ENCODE measurements at places on chromosomes 4 and X. TPM values are rescaled to one million over a fixed set of nuclear protein-coding genes. Genes with fewer than 3 reads are reported as not detected.

The VCX gene
- total RNA-seq = not detected

The TEC gene
- total RNA-seq = 2.9 TPM

The RAB39B gene
- 4.2 TPM for total RNA-seq

The TMSB15A gene
- 6.1 TPM for total RNA-seq

The LINC00632 gene
- total RNA-seq = 20.5 TPM

The SLITRK4 gene
- total RNA-seq = 0.66 TPM

The PAGE1 gene
- total RNA-seq = not detected

GRCh38 chrX:2928191-2928582 lies 952 bp downstream of the ARSD start:
- H3K4me3 ChIP-seq = peak overlapping the region; percentile 55
- no peaks in the 10 kb centered on the region for H3K27me3 ChIP-seq
- H3K4me1 ChIP-seq = no peaks in the 10 kb centered on the region
- peak; percentile 1 for DNase-seq

DNA sequence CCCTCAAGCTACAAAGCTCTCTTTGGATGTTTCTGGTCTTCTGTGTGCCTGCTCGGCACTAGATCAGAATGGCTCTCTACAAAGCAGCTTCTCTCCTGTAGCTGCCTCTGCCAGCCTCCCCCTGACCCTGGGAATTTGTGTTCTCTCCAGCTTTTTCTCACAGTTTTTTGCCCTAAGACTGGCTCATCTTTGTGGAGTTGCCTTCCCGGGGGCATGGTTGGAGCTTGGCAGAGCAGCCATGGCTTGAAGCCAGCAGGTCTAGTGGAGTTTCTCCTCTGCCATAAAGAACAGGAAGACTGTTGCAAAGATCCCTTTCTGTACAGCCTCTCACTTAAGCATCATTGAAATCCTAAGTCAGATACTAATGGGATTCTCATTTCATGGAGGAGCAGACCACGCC lies 163.3 kb upstream of the MAMLD1 start:
- H3K27me3 ChIP-seq = no peaks in the 10 kb centered on the region
- H3K4me1 ChIP-seq = no peaks in the 10 kb centered on the region
- no peak for DNase-seq
- H3K36me3 ChIP-seq = no peaks in the 10 kb centered on the region
- no peak overlapping the region for H3K27ac ChIP-seq

DNA sequence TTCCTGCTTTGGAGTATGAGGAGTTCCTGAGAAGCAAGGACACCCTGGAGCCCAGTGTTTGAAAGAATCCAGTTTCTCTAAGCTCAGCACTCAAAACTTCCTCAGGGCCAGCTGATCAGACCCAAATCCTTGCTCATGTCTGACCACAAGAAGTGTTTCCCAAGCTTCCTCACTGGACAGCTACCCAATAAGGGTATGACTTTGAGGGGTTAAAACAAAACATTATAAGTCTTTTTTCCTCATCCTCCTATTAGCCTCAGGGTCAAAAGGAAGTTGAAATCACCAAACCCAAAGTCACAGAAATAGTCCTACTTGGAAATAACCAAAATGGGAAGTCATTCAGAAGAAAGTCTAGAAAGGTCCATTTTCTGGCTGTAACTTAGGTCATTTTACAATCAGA lies 13.7 kb downstream of the ZBTB33 start:
- H3K27me3 ChIP-seq = no peaks in the 10 kb centered on the region
- DNase-seq = no peak
- H3K4me1 ChIP-seq = no peaks in the 10 kb centered on the region
- no peaks in the 10 kb centered on the region for H3K36me3 ChIP-seq
- H3K27ac ChIP-seq = no peak overlapping the region
- H3K4me3 ChIP-seq = no peak overlapping the region

GRCh38 chrX:108001218-108001814 lies 19.1 kb upstream of the TEX13B start:
- H3K27ac ChIP-seq = no peak overlapping the region
- no peak overlapping the region for H3K4me3 ChIP-seq
- no peaks in the 10 kb centered on the region for H3K4me1 ChIP-seq
- no peak for DNase-seq

DNA sequence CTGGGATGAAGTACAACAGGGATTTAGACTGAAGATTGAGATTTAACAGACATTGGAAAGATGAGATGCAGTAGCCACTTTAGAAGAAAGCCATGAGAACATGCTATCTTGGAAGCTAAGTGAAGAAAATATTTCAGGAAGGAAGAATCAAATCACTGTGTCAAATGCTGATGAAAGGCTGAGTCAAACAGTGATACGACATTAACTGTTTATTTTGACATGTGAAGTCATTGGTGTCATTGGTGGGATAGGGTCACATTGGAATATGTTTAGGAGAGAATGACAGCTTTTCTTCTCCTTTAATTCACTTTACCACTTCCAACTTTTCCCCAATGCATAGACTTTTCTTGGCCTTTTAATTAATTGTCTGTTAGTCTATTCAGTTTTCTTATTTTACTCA lies 653.0 kb upstream of the BOD1L1 start:
- H3K36me3 ChIP-seq = no peaks in the 10 kb centered on the region
- DNase-seq = no peak
- no peaks in the 10 kb centered on the region for H3K4me1 ChIP-seq
- H3K27me3 ChIP-seq = no peaks in the 10 kb centered on the region
- H3K4me3 ChIP-seq = no peak overlapping the region

GRCh38 chr4:182250446-182250845 lies 7.2 kb downstream of the TENM3 start:
- no peaks in the 10 kb centered on the region for H3K27me3 ChIP-seq
- no peak for DNase-seq
- no peaks in the 10 kb centered on the region for H3K4me1 ChIP-seq

- H3K4me1 ChIP-seq = no peaks in the 10 kb centered on the region
- no peak overlapping the region for H3K27ac ChIP-seq
- H3K4me3 ChIP-seq = no peak overlapping the region
- no peaks in the 10 kb centered on the region for H3K36me3 ChIP-seq
- DNase-seq = no peak
- no peaks in the 10 kb centered on the region for H3K27me3 ChIP-seq
Observed at GRCh38 chrX:111624169-111624568, 56.8 kb upstream of the ALG13 start.

GRCh38 chr4:118077767-118078105 lies 43.5 kb downstream of the NDST3 start:
- H3K27ac ChIP-seq = no peak overlapping the region
- H3K4me3 ChIP-seq = no peak overlapping the region
- H3K36me3 ChIP-seq = no peaks in the 10 kb centered on the region

DNA sequence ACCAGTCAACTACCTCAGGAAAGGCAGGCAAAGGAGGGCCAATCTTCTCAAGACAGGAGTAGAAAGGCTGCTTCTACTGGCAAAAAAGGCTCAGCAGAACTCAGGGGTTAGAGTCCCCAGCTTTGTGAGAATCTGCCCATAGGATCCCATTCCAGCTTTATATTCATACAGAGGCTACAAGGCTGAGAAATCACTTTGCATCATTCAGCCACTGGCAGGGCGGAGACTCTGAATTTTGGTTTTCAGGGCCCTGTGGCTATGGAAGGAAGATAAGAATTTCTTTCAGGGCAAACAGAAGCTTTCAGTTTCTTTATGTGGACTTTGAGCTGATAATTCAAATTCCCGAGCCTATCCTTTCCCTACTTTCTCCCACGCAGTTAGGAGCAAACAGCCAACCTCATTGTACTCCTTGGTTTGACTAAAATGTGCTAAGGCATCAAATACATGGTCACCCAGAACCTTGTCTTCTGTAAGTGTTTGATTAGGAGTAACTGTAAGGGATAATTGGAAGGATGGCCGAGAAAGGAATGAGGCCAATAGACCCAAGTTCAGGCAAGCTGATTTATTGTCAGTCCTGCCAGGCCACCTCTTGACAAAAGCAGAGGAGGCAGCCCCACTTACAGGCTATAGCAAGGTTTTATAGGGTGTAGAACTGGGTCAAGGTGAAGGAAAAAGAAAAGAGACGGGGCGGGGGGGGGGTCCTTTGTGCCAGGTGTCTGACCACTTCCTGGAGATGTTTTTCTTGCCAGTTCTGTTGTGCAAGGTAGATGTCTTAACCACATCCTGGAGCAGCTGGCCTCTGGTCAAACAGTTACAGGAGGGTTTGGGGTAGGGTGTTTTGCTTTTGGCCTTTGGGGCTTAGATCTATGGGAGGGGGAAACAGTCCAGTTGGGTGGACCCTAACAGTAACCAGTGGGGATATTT lies 165.3 kb upstream of the PPP1R2C start:
- H3K27me3 ChIP-seq = no peaks in the 10 kb centered on the region
- no peak overlapping the region for H3K4me3 ChIP-seq
- peaks cover 13% of the 10 kb centered on the region for H3K4me1 ChIP-seq
- peak; percentile 88 for DNase-seq
- no peaks in the 10 kb centered on the region for H3K36me3 ChIP-seq
- peak overlapping the region; percentile 88 for H3K27ac ChIP-seq

GRCh38 chr4:126755506-126755905 lies 877.3 kb upstream of the INTU start:
- H3K27me3 ChIP-seq = no peaks in the 10 kb centered on the region
- no peaks in the 10 kb centered on the region for H3K36me3 ChIP-seq
- H3K4me1 ChIP-seq = no peaks in the 10 kb centered on the region
- no peak overlapping the region for H3K27ac ChIP-seq
- DNase-seq = no peak

DNA sequence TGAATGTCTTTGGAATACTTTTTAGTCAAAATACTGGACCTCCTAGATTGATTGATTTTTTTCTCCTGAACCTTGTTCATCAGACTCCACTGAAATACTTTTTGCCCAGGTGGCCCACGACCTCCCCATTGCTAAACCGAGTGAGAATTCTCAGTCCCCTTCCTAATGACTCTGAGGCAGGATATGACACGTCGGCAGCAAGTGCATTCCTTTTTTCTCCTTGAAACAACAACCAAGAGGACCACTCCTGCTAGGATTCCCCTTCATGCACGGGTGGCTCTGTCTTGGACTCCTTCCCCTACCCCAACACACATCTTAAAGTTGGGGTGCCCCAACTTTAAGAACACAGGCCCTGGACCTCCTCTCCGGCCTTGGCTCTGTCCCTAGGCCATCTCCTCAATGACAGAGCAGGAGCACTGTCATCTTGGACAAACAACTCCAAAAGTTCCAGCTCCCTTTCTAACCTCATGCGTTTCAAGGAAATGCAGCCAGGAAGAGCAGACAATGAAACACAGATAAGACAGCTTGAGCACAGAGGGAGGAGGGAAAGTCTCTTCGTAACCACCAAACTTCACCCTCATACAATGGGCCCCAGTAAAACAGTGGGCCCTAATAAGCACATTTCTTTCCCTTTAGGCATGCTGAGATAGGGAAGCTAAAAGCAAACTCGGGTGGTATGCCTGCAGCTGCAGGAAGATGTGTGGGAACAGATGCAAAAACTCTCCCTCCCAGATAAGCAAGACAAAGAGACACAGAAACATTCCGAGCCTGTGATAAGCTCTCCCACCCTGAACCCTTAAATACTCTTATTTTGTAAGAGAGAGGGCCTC lies 33.9 kb downstream of the ZBTB49 start:
- H3K4me3 ChIP-seq = no peak overlapping the region
- H3K27ac ChIP-seq = no peak overlapping the region
- H3K36me3 ChIP-seq = peaks cover 13% of the 10 kb centered on the region
- H3K4me1 ChIP-seq = no peaks in the 10 kb centered on the region
- no peak for DNase-seq

- DNase-seq = no peak
- no peak overlapping the region for H3K27ac ChIP-seq
- H3K36me3 ChIP-seq = no peaks in the 10 kb centered on the region
- H3K27me3 ChIP-seq = no peaks in the 10 kb centered on the region
Observed at GRCh38 chr4:40335525-40335894, 377 bp downstream of the CHRNA9 start.

DNA sequence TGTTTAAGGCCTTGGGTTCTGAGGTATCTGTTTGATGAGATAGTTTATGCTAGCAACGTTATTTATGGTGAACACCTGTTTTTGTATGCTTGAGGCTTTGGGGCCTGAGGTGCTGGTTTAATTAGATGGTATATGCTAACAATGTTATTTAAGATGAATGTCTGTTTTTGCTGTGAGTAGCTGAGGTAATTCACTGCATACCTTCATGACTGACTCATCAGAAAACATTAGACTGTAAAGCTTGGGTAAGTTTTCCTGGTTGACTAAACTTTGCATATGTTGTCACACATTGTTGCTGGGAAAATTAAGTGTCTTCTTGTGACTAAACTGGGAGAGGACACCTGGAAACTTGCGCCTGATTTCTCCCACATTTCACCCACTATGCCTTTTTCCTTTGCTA lies 1026.6 kb downstream of the RAPGEF2 start:
- H3K4me3 ChIP-seq = no peak overlapping the region
- no peaks in the 10 kb centered on the region for H3K36me3 ChIP-seq
- no peaks in the 10 kb centered on the region for H3K4me1 ChIP-seq
- no peaks in the 10 kb centered on the region for H3K27me3 ChIP-seq
- DNase-seq = no peak
- no peak overlapping the region for H3K27ac ChIP-seq

DNA sequence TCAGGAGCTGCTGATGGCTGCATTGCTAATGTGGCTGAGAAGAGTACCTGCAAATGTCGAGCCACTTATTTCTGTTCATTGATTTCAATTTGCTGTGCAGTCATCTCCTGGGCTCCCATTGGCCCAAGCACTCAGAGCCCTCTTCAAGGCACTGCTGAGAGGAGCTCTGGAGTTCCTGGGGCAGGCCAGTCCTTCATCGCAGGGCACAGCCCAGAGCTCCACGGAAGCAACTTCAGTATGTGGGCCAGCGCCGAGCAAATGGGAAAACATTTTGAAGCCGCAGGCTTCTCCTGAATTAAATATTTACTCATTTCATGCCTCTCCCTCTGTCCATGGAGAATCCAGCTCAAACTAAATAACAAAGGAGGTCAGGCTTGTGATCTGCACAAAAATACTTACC lies 383.3 kb downstream of the BCOR start:
- H3K27me3 ChIP-seq = no peaks in the 10 kb centered on the region
- no peak overlapping the region for H3K4me3 ChIP-seq
- no peaks in the 10 kb centered on the region for H3K36me3 ChIP-seq

- no peak overlapping the region for H3K27ac ChIP-seq
- H3K4me1 ChIP-seq = no peaks in the 10 kb centered on the region
- no peak overlapping the region for H3K4me3 ChIP-seq
- no peak for DNase-seq
- no peaks in the 10 kb centered on the region for H3K27me3 ChIP-seq
- H3K36me3 ChIP-seq = no peaks in the 10 kb centered on the region
Observed at GRCh38 chr4:138674209-138674608, 341.4 kb upstream of the NOCT start.

- no peaks in the 10 kb centered on the region for H3K36me3 ChIP-seq
- H3K4me1 ChIP-seq = peaks cover 32% of the 10 kb centered on the region
- H3K27me3 ChIP-seq = peaks cover 12% of the 10 kb centered on the region
- DNase-seq = no peak
Observed at GRCh38 chrX:150365990-150366911, 3.1 kb downstream of the MAMLD1 start.

GRCh38 chr4:99927566-99927965 lies 18.9 kb downstream of the DNAJB14 start:
- H3K4me1 ChIP-seq = no peaks in the 10 kb centered on the region
- no peak for DNase-seq
- no peak overlapping the region for H3K4me3 ChIP-seq
- no peak overlapping the region for H3K27ac ChIP-seq
